Activated CD4-positive, CD25-positive, alpha-beta regulatory T cell (primary cell): ENCODE measurements at places on chromosomes 5 and 9.

DNA sequence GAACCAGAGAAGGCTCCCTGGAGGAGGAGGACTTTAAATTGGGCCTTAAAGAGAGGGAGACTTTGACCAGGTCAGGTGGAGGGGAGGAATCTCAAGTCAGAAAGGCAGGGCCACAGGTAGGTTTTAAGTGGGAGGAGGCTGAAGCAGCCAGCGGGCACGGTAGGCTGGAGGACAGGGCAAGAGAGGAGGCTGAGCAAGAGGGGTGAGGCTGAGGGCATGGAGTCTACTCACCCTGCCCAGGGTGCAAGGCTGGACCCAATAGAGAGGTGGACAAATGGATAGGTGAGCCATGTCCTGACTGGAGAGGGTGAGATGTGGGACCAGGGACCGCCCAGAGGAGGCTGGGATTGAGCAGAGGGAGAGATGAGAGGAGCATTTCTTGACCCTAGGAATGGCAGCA lies 25.6 kb upstream of the TRIM14 start:
- DNase-seq: no peak

DNA sequence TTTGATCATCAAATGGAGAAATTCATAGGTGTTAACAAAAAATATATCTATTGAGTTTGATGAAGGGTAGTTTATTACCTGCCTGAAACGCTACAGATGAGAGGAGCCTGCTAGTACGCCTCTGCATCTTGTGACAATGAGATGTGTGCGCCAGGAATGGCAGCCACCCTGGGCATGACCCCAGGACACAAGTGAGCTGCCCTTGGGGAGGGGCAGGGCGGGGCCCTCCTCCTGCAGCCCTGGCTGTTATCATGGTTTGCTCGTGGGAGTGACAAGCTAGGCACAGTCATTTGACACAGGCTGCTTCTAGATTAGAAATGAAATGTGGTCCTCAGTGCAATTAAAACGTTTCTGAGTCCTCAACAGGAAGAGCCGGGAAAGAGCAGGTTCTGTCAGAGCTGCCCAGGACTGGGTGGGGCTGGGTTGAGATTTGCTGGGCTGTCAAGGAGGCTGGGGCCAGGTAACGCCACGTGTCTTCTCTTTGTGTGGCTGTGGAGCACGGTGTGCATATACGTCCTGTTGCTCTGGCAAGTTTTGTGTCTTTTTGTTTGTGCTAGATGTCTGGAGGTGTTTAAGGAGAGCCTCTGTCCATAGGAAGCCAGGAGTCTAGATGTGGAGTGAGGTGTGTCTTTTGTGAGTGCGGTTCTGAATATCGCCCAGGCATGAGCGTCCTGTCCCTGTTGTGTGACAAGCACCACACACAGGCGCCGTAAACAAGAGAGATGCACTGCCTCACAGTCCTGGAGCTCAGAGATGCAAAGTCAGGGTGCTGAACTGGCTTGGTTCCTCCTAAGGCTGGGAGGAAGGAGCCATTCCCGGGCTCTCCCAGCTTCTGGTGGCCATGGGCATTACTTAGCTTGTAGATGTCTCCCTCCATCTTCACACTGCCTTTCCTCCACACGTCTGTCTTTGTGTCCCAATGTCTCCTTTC lies 129.0 kb upstream of the IRX4 start:
- no peak for DNase-seq

DNA sequence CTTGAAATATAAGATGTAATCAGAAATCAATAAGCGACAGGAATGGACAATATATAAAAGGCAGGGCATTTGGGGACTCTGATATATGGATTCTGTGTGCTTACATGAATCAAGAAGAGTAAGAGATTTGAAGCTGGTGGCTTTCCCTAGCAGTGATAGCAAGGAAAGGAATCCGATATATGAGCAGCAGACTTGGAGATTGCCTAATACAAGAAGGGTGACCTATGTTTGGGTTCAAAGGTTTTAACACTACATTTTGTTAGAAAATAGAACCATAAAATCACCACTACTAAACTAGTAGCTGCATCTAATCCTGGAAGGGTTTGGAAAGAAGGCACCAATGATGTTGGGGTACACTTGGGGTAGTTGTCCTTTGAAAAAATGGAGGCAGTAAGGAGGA lies 2.4 kb upstream of the OR1L3 start:
- no peak for DNase-seq

GRCh38 chr5:146586752-146587151 lies 70.8 kb upstream of the GPR151 start:
- no peak for DNase-seq

GRCh38 chr5:71475788-71476384 lies 20.4 kb downstream of the BDP1 start:
- DNase-seq: no peak

GRCh38 chr9:93712896-93713295 lies 136.5 kb downstream of the PHF2 start:
- no peak for DNase-seq

DNA sequence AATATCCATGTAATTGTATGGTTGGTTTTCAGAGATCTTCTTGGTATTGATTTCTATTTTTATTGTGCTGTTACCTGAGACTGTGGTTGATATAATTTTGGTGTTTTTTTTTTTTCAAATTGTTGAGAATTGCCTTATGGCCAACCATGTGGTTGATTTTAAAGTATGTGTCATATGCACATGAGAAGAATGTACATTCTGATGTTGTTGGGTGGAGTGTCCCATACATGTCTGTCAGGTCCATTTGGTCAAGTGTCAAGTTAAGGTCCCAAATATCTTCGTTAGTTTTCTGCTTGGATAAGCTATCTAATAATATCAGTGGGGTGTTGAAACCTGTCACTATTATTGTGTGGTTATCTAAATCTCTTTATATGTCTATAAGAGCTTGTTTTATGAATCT lies 160.0 kb upstream of the ITGA1 start:
- DNase-seq: no peak

GRCh38 chr5:168651648-168652047 lies 72.5 kb upstream of the PANK3 start:
- no peak for DNase-seq

GRCh38 chr5:134772461-134773125 lies 14.0 kb downstream of the DDX46 start:
- DNase-seq: no peak

- DNase-seq: no peak
Observed at GRCh38 chr5:137265457-137265856, 233.7 kb downstream of the SPOCK1 start.

- DNase-seq: no peak
Observed at GRCh38 chr9:472479-473075, 257.9 kb downstream of the DOCK8 start.
